ENCODE measurements at places on chromosomes 1 and 21. TPM values are rescaled to one million over a fixed set of nuclear protein-coding genes. Genes with fewer than 3 reads are reported as not detected.

- DNase-seq: no peak
These were observed 79.6 kb downstream of the SLC45A1 start for GRCh38 chr1:8397511-8397910.

GRCh38 chr1:206839857-206840256 lies 25.6 kb upstream of the IL20 start:
- no peak for DNase-seq

DNA sequence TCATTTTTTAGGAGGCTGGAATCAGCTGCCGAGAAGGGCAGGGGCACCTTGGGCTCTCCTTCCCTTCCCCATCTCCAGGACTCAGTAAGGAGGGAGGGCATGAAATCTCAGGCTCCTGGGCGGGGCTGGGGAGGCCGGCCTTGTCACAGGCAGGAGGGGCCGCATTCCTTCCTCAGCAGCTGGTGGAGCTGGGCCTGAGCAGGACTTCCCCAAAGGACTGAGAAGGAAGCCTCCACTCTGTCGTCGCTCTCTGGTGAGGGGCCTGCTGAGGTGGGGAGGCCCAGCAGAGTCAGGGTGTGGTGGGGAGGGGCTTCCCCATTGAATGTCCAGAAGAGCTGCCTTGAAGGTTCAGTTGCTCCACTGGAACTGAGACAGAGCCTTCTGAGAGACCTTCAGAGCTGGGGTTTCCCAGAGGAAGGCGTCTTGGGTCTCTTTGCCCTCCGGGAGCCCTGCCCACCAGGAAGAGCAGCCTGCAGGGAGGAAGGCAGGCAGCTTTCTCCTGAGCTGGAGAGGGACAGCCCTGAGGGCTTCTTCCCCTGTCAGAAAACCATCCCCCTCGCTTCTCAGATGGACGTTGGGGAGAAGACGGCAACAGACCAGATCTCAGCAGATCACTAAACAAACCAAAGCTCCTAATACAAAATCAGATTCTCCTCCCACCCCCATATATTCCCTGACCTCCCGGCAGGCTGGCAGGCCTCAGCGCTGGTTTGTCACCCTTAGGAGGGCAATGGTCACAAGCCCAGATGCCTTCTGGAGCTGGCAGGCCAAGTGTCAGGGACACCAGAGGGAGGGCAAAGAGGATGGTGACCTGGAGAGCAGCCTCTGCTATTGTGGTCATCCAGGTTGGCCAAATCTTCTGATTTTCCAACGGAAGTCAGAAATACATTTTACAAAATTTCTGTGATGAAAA lies 10.7 kb downstream of the KCNA10 start:
- no peak for DNase-seq

DNA sequence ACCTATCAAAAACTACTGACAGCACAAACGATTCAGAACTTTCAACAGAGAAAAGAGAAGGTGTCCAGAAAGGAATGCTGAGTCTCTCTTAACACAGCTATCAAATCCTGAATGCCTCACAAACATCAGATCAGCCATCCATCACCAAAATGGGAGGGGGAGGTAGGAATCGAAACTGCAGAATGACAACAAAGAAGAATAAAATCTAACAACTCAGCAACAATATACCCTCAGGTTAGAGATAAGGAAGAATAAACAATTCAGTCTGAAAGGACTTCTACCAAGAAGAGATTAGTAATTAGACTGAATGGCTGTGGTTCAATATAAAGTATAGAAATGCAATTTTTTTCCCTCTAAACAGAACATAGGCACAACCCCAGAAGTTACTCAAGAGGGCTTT lies 94.4 kb downstream of the RERE start:
- no peak for DNase-seq

SPRR2E gene
- polyA plus RNA-seq: not detected

PLEKHG5 gene
- 10.6 TPM for polyA plus RNA-seq

SNRNP40 gene
- polyA plus RNA-seq: 36.7 TPM

OR10R2 gene
- polyA plus RNA-seq: not detected

GRCh38 chr21:41932191-41932575 lies 21.6 kb downstream of the C2CD2 start:
- no peak for DNase-seq

TRIM58 gene
- 3.1 TPM for polyA plus RNA-seq

GRCh38 chr1:12432897-12433296 lies 185.1 kb downstream of the DHRS3 start:
- DNase-seq: no peak

DNA sequence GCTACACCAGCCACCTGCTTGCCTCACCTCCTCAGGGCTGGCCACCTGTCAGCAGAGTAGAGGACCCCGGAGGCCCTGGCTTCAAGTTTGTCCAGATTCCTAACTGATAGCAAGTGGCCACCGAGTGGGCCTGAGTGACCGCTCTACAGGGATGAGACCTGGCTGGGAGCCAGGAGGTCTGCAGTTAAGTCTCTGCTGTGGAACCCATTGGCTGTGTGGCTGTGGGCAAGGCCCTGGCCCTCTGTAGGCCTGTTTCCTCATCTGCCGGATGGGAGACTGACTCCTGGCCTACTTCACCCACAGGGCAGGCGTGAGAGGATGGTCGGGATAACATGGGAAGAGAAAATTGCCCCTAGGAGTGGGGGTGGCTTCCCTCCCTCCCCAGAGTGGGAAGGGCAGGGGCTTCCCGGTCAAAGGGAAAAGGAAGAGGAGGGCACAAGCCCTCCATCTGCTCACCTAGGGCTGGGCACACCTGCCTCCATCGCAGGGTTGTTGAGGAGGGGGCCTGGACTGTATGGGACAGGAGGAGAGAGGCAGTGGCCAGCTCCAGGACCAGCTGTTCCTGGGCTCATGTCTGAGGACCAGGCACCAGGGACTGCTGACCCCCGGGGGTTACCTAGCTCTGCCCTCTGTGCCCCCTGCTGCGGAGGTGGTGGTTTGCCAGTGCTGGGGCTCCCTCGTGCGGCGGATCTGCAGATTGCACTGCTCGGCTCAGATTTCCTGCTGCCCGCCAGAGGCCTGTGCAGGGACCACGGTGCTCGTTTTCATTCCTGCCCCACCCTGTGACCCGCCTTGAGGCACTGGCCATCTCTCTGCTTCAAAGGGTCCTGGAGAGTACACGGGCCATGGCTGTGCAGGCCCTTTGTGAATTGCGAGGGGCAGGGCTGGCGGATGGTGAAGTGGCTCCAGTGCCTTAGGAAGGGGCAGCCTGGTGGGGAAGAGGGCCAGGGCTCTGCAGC lies 9.1 kb upstream of the MTFR1L start:
- no peak for DNase-seq
